Effector CD4-positive, alpha-beta T cell (primary cell): ENCODE measurements at places on chromosomes 1 and 21.

- DNase-seq, result no peak
Observed at GRCh38 chr1:227185291-227185690, 133.0 kb downstream of the CDC42BPA start.

DNA sequence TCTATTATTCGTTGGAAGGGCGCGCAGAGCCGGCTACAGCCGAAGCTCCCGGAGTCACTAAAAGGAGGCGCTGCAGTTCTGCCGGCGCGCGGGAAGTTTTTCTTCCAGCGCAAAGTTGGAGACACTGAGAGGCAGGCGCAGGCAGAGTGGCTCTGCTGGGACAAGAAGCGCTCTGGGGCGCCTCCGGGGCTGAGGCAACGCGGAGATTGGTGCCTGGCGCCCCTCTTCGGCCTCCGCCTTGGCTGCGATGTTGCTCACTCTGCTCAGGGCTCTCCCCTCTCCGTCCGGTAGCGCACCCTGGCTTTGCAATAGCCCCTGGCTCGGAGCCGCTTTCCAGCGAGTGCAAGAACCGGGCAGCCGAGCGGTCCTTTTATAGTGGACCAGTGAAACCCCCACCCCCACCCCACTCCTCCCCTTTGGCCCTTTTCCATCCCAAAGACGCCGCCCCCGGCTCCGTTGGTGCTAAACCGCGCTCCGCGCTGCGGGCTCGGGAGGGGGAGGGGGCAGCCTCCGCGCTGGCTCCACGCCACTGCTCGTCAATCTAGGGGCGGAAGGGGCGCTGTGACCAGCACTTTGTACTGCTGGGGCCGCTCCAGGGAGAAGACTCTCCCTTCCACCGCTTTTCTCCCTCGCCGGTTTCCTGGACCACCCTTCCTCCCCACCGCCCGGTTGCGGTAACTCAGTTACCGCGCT, at the start of gene ADAMTS1:
ADAMTS1 (minus strand) TSS at position 344 of the 693 bp plus-strand sequence. CDS start 455 bp downstream, outside the sequence.
- DNase-seq, result no peak

DNA sequence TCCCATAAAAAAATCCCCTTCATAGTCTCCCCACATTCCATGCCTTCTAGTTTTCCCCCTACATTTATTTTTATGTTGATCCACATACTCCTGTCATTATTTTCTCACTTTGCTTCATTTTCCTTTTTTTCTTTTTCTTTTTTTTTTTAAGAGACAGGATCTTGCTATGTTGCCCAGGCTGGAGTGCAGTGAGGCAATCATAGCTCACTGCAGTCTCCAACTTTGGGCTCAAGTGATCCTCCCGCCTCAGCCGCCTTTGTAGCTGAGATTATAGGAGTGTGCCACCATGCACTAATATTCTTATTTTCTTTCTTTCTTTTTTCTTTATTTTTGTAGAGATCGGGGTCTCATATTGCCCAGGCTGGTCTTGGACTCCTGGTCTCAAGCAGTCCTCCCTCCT, 7.8 kb downstream of the RNF2 start:
- DNase-seq, result no peak

DNA sequence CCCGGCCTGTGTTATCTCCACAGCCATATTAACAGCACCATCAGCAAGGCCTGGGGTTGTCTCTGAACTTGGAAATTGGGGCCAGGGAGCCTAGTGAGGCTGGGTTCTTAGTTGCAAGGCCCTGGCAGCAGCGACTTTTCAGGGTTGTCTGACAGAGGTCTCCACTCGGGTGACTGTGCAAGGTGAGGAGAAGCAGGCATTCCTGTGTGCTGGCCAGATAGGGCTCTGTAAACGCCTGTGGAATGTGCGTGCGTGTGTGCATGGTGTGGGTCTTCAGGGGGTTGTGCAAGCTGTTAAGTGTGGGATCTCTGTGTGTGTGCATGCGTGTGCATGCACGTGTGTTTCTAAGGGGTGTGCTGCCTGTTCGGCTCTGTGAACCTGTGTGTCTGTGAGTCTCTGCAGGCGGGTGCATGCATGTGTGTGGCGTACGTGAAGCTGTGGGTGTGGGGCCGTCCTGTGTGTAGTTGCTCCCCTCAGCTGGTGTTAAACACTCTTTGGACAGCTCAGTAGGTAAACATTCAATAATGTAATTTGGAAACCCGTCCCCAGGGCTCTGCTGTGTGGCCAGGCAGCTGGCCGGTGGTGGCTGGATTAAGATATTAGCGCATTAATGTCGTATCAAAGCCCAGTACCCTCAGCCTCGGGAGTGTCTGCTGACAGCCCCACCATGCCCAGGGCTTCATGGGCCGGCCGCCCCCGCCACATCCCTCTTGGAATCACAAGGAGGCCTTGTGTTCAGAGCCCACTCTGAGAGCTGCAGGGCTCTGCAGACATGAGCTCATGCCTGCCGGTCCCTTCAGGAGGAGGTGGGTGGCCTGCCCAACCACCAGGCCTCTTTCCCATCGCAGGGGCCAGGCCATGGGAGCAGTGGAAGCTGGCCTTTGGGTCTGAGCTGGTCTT, 189.9 kb downstream of the FOXD2 start:
- DNase-seq, result no peak

GRCh38 chr1:192877283-192877886, 68.5 kb downstream of the RGS2 start:
- DNase-seq, result no peak

GRCh38 chr1:28807986-28808385, 4.0 kb upstream of the OPRD1 start:
- no peak for DNase-seq

DNA sequence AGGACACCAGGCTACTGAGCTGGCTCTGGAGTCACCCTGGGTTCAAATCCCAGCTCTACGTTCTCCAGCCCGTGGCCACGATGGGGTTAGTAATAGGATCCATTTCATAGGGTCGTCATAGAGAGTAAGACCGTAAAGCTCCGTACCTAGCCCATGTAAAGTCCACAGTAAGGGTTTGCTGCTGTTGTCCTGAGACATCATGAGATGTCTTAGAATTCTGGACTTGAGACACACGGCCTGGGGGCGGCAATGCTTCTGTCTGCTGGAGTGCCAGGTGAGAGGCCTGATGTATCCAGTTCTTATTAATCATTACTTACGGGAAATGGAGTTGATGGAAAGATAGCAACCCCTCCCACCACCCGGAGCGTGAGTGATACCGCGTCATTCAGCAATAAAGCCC, 3.6 kb downstream of the TCP10L start:
- no peak for DNase-seq

DNA sequence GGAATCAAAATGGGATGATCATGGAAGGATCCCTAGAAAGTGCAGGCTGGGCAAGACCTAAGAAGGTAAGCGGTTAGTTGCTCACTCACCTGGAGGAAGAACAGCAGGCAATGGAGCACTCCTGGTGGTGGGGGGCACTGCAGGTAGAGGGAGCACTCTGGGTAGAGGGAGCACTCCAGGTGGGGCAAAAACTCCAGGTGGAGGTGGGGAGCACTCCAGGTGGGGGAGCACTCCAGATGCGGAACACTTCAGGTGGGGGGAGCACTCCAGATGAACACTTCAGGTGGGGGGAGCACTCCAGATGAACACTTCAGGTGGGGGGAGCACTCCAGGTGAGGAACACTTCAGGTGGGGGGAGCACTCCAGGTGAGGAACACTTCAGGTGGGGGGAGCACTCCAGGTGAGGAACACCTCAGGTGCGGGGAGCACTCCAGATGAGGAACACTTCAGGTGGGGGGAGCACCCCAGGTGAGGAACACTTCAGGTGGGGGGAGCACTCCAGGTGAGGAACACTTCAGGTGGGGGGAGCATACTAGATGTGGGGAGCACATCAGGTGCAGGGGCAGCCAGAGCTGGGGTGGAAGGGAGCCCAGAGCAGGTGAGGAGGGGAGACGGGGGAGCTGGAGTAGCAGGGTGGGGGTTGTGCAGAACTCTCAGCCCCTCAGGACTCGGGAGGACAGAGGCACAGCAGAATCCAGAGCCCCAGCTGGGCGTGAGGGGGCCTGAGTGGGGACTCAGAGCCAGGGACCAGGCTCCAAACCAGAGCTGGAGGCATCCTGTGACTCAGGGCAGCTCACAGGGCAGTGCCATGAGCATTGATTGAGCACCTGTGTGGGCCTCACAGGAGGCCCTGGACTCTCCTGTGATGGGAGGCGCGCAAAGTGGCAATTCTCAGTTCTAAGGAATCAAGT, 37.7 kb upstream of the COL6A1 start:
- DNase-seq, result no peak

DNA sequence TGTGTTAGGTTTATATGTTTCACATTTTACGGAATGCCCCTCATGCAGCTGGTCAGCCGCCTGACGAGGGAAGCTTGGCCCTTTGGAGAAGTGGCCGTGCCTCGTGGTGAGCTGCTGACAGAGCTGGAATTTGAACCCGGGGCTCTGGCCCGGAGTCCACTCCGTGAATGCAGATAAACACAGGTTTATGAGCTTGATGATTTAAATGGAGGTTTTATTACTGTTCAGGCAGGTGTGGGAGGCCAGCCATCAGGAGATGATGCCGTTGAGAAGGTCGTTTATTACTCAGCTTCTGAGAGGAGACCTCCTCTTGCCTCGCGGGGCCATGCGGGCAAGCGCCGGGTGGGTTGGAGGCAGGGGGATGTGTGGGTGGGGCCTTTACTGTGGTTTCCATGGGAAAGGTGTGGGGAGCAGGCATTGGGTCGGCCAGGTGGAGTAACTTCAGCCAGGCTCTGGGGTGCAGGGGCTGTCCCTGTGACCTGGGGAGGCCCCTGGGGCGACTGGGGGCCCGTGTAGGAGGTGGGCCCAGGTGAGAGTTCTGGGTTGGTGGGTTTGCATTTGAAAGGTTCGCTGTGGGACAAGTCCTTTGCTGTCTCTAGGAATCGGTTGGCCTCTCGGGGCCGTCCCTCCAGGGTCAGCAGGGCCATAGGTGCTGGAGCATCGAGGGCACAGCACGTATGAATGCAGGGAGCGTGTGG, 22.0 kb downstream of the PRKCZ start:
- DNase-seq, result no peak

DNA sequence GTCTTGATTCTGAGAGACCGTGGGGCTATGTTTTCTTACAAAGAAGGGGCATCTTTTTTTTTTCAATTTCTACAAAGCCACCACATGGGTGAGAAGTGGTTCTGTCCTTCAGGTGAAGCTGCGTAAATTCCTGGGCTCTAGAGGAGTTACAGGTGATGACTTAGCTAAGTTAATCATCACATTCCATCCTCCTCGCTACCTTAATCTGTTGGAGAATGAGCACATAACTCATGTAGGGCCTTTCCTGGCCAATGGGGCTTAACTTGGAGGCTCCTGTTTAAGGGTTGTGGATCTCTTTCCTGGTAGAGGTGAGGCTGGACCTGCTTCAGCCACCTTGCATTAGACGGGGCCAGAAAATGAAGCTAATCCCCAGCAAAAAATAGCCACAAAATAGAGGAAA, 19.9 kb downstream of the REG4 start:
- DNase-seq, result no peak

GRCh38 chr1:235460770-235461169, 43.5 kb downstream of the B3GALNT2 start:
- no peak for DNase-seq

- no peak for DNase-seq
Observed at GRCh38 chr1:199007423-199007822, 368.6 kb downstream of the PTPRC start.

DNA sequence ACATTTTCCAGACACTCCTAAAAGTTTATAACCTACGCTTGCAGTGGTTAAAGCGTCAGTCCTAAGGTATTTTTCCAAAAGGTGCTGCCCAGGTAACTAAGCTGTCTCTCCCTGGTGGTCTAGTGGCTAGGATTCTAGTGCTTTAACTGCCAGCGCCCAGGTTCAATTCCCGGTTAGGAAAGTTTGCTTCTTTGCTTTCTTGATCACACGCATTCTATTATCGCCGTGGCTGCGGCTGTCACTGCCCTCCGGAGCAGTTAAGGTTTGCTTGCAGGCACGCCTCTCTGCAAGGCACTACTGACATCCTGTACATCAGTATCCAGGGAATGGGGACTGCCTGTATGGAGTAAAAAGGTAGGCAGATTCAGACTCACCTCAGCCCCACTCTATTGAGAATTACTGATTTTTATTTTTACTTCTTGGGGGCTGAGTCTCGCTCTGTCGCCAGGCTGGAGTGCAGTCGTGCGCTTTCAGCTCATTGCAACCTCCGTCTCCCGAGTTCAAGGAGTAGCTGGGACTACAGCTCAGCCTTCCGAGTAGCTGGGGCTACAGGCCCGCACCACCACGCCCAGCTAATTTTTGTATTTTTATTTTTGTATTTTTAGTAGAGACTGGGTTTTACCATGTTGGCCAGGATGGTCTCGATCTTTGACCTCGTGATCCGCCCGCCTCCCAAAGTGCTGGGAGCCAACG, 53.2 kb upstream of the CFAP126 start:
- no peak for DNase-seq

- no peak for DNase-seq
Observed at GRCh38 chr1:151980287-151981177, 13.1 kb downstream of the S100A10 start.

- DNase-seq, result no peak
Observed at GRCh38 chr21:42112238-42112637, 41.1 kb downstream of the UMODL1 start.

DNA sequence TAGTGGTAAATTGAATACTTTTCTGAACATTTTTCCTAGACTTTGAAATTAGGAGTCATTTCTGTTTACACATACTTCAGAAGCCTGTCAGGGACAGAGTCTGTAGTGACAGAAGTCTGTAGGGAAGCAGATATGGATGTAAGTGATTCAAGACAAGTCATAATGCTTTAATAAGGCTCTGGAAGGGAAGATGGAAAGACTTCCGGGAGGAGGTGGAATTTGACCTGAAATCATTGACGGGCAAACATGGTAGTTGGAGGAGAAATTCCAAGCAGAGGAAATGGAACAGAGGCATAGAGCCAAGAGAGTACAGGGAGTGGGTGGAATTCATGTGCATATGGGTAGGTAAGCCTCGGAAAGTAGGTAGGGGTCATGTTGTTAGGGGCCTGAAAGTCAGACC, 22.5 kb downstream of the CAMTA1 start:
- no peak for DNase-seq

DNA sequence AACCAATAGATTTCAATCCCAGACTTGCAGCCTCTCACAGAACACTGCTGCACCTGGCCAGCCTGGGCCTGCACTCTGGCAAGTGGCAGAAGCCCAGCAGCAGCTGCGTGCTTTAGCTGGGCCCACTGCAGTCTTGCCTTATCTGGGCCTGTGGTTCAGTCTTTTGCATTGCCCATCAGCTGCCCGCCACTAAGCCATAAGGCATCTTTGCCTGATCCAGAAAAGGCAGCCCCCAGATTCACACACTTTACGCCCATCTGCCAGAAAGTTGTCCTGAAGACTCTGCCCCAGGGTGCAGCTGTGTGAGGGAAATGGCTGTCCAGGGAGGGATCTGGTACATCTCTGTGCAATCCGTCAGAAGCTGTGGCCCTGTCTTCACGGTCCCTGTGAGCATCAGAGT, 217.0 kb downstream of the DNAH14 start:
- no peak for DNase-seq

GRCh38 chr1:18951416-18951815, 5.1 kb downstream of the IFFO2 start:
- no peak for DNase-seq

- peak; percentile 71 for DNase-seq
Observed at GRCh38 chr1:165367375-165367993, 11.0 kb upstream of the LMX1A start.
